Natural killer cell (primary cell): ENCODE measurements at places on chromosomes 2 and 18. TPM values are rescaled to one million over a fixed set of nuclear protein-coding genes. Genes with fewer than 3 reads are reported as not detected.

DNA sequence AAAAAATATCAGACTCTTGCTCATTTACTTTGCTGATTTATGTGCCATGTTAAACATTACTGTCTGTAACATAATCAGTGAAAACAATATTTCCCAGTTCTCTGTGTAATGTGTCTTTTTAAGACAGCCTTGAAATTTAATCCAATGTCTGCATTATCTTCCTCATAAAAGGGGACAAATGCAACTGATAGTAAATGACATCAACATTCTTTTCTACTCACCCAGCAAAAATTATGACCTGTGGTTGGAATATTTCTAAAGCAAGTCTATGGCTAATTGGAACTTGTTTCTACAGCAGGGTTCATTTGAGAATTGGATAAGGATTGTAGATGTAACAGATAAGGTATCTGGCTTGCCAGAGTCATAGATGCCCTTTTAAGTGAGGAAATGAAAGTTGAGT lies 34.8 kb downstream of the C1D start:
- no peak overlapping the region for H3K4me3 ChIP-seq
- no peaks in the 10 kb centered on the region for H3K36me3 ChIP-seq
- H3K27ac ChIP-seq, result no peak overlapping the region
- H3K4me1 ChIP-seq, result no peaks in the 10 kb centered on the region

DNA sequence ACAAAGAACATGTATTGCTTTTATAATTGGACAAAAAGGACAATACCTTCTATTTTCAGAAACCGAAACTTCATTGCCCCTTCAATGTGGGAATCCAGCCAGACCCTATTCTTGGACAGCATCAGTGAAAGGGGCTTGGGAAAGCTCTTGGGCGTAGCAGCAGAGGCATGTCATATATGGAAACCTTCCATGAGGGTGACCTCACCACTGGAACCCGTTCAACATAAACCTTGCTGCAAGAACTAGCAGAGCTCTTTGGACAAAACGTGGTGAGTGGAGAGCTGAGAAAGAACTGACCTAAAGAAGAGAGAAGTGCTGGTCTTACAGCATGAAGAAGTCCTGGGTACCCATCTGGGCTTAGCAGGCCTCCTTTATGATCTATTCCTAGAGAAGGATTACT lies 22.7 kb upstream of the ACTG2 start:
- no peaks in the 10 kb centered on the region for H3K27me3 ChIP-seq
- no peak overlapping the region for H3K4me3 ChIP-seq
- no peak for DNase-seq
- H3K36me3 ChIP-seq, result peaks cover 17% of the 10 kb centered on the region

DNA sequence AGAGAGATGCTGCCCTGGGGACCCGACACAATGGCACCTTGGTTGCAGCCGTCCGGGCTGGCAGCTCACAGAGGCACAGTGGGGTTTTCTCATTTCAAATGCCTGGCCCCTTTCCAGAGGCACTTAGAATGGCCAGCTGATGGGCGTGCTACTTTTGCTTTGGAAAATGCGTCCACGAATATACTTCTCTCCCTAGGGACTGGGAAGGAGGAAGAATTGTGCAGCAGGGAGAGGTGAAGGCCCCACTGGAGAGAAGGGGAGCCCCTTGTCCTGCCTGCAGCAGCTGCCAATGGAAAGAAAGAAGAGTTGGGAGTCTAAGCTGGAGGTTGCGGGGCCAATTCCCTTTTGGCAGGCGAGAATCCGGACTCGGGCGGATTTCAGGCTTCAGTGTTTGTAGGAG lies 1.1 kb upstream of the MAL start:
- no peaks in the 10 kb centered on the region for H3K36me3 ChIP-seq
- peaks cover 15% of the 10 kb centered on the region for H3K4me1 ChIP-seq
- H3K27me3 ChIP-seq, result peaks cover 9% of the 10 kb centered on the region

GRCh38 chr2:241563031-241563507 lies 4.5 kb downstream of the BOK start:
- no peaks in the 10 kb centered on the region for H3K36me3 ChIP-seq
- H3K27me3 ChIP-seq, result peaks cover 6% of the 10 kb centered on the region
- H3K4me1 ChIP-seq, result peaks cover 25% of the 10 kb centered on the region
- no peak for DNase-seq

- H3K4me3 ChIP-seq, result peak overlapping the region; percentile 6
- H3K4me1 ChIP-seq, result peaks cover 8% of the 10 kb centered on the region
- no peaks in the 10 kb centered on the region for H3K27me3 ChIP-seq
- peak overlapping the region; percentile 49 for H3K27ac ChIP-seq
- no peaks in the 10 kb centered on the region for H3K36me3 ChIP-seq
Measured at GRCh38 chr2:147663153-147663961, 181.5 kb upstream of the ACVR2A start.

DNA sequence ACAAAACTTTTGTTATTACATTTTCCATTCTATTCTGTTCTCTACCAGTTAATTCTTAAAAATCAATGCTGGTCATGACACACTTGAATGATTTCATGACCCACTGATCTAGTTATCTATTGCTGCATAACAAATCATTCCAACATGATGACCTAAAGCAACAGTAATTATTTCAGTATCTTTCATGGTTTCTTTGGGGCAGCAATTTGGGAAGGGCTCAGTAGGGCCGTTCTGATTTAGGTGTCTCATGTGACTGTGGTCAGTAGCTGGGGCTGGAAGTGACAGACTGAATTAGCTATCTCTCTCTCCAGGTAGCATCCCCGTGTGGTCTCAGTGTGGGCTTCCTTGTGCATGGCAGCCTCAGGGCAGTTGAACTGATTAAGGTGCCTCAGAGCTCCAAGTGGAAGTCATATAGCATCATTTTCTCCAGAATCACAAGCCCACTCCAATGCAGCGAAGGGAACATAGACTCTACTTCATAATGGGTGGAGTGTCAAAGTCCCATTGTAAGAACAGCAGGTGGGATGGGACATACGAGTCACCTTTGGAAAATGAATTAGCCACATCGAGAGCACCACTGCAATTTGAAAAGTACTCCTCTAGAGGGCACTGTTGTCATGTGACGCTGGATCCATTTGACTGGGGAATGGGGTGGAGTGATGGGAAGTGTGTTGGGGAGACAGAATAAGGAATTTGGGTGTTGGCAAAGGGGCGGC lies 39.1 kb upstream of the FAM136A start:
- peak; percentile 71 for DNase-seq
- no peaks in the 10 kb centered on the region for H3K27me3 ChIP-seq
- H3K4me1 ChIP-seq, result no peaks in the 10 kb centered on the region
- no peaks in the 10 kb centered on the region for H3K36me3 ChIP-seq
- H3K4me3 ChIP-seq, result no peak overlapping the region
- H3K27ac ChIP-seq, result no peak overlapping the region

- H3K36me3 ChIP-seq, result no peaks in the 10 kb centered on the region
- no peak overlapping the region for H3K4me3 ChIP-seq
- no peak for DNase-seq
Measured at GRCh38 chr18:3610813-3611212, 160.8 kb downstream of the TGIF1 start.

- H3K27ac ChIP-seq, result no peak overlapping the region
- no peaks in the 10 kb centered on the region for H3K4me1 ChIP-seq
- no peak overlapping the region for H3K4me3 ChIP-seq
- peaks cover 78% of the 10 kb centered on the region for H3K36me3 ChIP-seq
- no peaks in the 10 kb centered on the region for H3K27me3 ChIP-seq
Measured at GRCh38 chr18:74506448-74507084, 10.4 kb downstream of the CNDP2 start.

The SLC14A1 gene
- 51.6 TPM for total RNA-seq

The CRYGC gene
- not detected for total RNA-seq

The CDK5R2 gene
- not detected for total RNA-seq

The ALLC gene
- not detected for total RNA-seq

The DSG1 gene
- total RNA-seq, result not detected
